Dermis microvascular lymphatic vessel endothelial cell (primary cell): ENCODE measurements at places on chromosomes 11 and 22. TPM values are rescaled to one million over a fixed set of nuclear protein-coding genes. Genes with fewer than 3 reads are reported as not detected.

GRCh38 chr11:24511511-24511910, 14.7 kb downstream of the LUZP2 start:
- DNase-seq = no peak

- no peak for DNase-seq
Observed at GRCh38 chr11:77087723-77088225, 14.9 kb upstream of the OMP start.

- no peak for DNase-seq
Observed at GRCh38 chr22:38073150-38074130, 10.5 kb downstream of the SLC16A8 start.

GRCh38 chr22:23836692-23837495, 1.9 kb downstream of the DERL3 start:
- no peak for DNase-seq

DNA sequence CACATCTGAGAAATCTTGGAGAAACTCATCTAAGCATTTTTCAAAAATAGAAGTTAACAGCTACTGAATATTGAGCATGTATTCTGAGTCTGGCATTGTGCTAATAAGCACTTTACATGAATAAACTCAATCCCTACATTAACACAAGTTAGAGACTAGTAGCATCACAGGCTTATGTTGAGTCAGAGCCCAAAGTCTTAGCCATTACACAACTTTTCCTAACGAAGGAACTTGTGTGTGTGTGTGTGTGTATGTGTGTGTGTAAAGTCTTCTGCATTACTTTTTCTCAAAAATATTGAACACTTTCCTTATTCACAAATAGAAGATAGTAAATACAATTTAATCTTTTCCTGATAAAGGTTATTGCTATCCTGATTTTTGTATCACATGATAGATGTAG, 8.7 kb upstream of the CLPB start:
- DNase-seq = no peak

GRCh38 chr11:68989936-68990606, 9.3 kb upstream of the MRGPRD start:
- no peak for DNase-seq

GRCh38 chr22:44381761-44382115, 69.0 kb upstream of the SHISAL1 start:
- DNase-seq = no peak

DNA sequence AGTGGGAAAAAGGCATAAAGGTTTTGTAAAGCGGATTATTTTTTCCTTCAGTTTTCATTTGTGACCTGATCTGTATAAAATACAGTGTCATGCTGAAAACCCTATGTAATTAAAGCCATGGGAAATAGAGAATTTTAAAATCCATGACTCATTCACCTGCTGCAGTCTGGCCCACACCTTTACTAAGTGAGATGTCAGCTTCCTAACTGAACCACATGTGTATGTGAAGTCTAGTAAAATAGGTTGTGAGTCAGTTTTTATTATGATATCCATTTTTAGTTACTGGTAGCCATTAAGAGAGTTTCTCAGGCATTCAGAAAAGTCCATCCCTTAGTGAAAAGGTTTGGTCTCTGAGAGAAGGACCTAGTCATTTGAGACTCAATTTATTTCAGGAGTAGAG, 60.9 kb downstream of the TRIM44 start:
- DNase-seq = no peak

- no peak for DNase-seq
Observed at GRCh38 chr11:1820463-1821325, 14.1 kb upstream of the SYT8 start.

DNA sequence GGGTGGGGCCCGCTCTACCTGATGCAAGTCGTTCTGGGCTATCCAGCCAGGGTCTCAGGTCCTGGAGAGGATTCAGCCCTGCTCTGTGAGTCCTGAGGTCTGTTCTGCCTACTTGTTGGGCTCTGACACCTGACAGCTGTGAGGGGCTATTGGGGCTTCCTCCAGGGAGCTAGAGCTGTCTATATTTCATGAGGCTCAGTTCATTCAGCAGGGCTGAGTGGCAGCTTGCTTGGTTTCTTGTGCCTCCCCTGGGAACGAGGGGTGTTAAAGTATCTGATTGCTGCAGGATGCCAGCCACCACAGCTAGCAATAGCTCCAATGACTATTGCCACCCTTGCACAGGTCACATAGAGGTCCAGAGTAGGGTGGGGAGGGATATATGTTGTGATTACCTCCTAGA, 26.7 kb downstream of the INSC start:
- no peak for DNase-seq

DNA sequence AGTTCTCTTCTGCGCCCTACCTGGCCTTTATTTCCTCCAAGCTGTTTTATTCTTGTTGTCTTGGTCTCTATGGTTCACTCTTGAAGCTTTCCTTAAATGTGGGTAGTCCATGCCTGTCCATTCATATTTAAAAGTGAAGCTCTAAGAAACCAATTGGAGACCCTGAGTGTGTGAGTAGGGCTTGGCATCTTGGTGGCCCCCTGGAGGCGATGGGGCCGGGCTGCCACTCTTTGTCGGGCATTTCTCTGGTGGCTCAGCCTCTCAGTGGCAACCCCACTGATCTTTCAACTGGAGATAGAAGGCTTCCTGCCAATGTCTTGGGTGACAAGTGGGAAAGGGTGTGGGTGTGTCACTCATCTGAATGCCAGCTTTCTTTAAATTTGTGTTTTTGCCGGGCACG, 9.1 kb downstream of the TRPT1 start:
- no peak for DNase-seq

DNA sequence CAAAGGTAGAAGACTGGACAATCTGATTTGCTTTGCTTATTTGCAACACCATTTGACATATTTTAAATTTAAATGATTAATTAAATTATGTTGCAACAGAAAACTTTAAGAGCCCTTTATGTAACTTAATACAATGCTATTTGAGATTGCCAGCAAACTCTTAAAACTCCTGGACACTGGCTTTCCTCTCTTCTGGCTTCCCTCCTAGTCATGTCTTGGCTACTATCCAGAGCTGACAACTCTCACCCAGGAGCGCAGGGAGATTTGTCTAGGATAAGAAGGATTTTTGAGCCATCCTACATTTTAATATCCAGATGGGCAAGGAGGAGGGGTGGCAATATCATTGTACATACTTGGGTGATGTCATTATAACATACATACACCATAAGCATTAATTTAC, 134.3 kb downstream of the ELP4 start:
- peak; percentile 65 for DNase-seq

- DNase-seq = peak; percentile 21
Observed at GRCh38 chr11:5624489-5625279, at the start of gene TRIM34. TRIM34 (plus strand) TSS chr11:5625001; CDS start chr11:5632332, 7,331 bp downstream.

DNA sequence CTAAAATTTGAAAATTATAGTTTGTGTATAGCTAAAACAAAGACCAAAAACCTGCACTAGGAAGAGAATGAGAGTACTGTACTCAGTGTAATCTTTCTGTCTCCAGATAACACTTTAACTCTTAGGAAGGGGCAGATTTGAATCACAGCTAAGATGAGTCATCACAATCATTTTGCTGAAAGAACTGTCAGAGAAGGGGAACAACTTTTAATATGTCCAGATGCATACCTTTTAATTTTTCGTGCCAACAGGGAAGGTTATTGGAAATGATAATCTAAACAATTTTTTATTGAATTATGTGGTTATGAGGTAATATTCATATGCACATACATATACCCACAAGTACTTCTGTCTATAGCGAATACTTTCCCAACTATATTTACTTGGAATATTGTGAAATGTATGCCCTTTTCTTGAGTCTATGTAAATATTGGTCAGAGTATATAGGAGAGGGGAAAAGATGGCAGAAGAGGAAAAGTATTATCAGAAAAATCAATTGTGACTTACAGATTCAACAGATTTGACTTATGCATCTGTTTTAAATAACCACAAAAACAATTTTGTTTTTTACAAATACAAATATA, 51.1 kb upstream of the MUC15 start:
- no peak for DNase-seq

DNA sequence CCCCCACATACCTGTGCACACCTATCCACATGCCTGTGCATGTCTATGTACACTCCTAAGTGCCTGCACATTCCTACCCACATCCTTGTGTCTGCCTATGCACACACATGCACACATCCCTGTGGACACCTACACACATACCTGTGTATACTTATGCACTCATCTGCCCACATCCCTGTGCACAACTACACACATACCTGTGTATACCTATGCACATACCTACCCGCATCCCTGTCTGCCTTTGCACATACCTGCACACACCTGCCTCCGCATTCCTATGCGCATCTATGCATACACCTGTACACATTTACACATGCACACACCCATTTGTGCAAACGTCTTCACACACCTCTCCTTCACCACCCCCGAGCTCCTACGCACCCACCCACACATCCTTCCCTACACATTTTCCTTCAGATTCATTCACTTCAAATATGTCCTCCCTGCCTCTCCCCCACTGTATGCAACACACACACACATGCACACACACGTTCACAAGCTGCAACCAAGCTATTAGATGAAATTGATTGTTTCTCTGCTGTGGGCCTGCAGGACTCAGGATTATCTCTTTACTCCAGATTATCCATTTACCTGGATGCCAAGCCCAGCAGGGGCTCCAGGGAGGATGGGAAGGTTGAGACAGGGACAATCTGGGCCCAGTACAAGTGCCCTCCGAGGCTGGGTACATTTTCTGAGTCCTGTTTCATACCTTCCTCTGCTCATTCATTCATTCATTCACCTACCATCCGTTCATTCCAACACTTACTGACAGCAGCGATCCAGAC, 53.2 kb downstream of the TSPAN18 start:
- DNase-seq = no peak

DNA sequence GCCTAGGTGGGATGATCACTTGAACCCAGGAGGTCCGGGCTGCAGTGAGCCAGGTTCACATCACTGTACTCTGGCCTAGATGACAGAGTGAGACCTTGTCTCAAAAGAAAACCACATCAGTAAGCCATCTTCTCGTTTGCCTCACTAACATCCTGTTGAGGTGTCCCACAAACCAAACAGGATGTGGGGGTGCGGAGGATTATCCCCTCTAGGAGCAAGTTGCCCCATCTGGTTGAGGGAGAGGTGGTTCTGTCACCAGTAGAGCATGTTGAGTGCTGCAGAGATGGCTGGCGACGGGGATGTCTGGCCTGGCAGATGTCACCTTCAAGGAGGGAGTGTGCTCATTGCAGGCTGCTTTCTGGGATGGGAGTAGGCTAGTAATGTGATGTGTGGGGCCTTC, 72.4 kb downstream of the ZNRF3 start:
- DNase-seq = no peak

GRCh38 chr11:92764128-92764527, 205.3 kb upstream of the MTNR1B start:
- DNase-seq = no peak

Gene ESAM
- 20.1 and 29.3 TPM in 2 replicates for total RNA-seq

Gene CCDC81
- total RNA-seq = under 0.01 and 0.25 TPM in 2 replicates

Gene FOLR1
- not detected in 2 replicates for total RNA-seq

Gene RNF141
- 38.0 and 48.9 TPM in 2 replicates for total RNA-seq

Gene B4GALNT4
- 0.51 and 0.89 TPM in 2 replicates for total RNA-seq

Gene SMC1B
- total RNA-seq = under 0.01 TPM in 2 replicates

Gene MYOD1
- not detected in 2 replicates for total RNA-seq

Gene OR52I1
- not detected in 2 replicates for total RNA-seq

Gene PTPRCAP
- total RNA-seq = 0.51 TPM in 1 of 2 replicates, not detected in the other

Gene KCNK4
- total RNA-seq = not detected in 2 replicates

Gene IFITM1
- 1.0 and 1.1 TPM in 2 replicates for total RNA-seq

Gene PRR5
- 6.8 and 13.5 TPM in 2 replicates for total RNA-seq

Gene NEAT1
- total RNA-seq = 23.7 and 88.5 TPM in 2 replicates
